Uterus (tissue), 4 donors: ENCODE measurements at places on chromosomes 7 and 10.
A peak's percentile ranks its signal among the peaks of the same experiment; 100 is the strongest.

DNA sequence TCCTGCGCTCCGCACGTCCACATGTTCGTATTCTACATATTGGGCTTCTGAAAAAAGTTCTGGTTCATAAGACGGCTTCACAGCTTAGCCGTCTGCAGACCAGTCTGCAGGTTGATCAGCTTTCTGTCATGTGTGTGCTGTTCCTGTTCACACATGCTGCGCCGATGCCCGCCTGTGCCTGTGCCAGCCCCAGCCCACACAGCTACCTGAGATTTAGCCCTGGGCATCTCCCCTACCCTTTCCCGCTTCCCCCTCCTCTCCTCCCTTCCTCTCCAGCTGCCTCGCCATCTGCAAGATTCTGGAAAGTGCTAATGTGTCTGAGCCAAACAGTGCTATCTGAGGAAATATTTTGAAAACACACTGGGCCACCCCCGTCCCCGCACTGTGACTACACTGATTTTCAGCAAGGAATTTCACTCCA is 7.1 kb downstream of the CHST3 start:
- no peak for DNase-seq

DNA sequence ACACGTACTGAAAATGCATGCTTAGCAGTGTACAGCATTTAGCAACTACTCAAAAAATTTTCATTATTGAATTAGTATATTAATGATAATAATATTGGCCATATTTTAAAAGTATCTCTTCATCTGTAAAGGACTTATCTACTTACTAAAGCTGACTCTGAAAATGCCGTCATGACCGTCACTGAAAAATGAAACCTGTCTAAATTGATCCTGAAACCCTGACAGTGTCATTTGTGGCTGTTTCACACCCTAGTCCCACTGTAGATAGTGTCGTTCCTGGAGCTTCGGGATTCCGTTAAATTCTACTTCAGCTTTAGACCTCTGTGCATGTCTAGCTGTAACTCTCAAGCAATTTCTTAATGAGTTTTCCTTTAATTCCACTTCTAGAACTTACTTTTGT is 35.8 kb upstream of the EZH2 start:
- no peak for DNase-seq

DNA sequence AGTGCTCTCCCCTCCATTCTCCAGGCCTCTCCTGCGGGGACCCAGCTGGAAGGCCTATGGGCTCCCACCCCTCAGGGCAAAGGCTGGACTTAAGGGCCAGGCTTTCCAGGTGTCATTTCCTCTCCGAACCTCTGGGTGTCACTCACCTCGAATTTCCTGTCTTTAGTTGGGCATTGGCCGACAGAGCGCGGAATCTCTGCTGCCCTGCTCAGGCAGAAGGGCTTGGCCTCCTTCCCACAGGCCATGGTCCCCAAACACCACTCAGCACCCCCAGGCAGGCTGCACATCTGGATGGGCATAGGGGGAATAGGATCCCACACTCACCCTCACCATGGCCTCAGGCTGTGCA is 212.9 kb downstream of the CCSER2 start:
- no peak for DNase-seq

- DNase-seq = no peak
These were observed 997 bp upstream of the ZNF138 start for GRCh38 chr7:64793106-64793755.

GRCh38 chr7:30445770-30446169 is 32.8 kb downstream of the NOD1 start:
- peak; percentile 46 for DNase-seq

GRCh38 chr10:121240011-121240410 is 358.2 kb downstream of the FGFR2 start:
- no peak for DNase-seq

DNA sequence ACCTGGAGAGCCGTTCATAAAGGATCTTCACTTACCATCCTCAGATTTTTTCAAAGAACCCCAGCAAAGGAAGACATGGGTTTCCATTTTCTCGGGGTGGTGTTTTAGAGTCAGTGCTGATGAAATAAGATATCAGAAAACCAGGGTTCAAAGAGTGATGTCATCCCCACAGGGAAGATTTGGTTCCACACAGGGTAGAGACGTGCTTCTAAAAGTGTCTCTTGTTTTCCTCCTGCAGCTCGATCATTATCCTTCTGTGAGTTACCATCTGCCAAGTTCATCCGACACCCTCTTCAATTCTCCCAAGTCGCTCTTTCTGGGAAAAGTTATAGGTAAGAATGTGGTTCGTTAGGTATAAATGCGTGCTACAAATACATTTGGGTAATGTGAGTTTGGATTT is 323.8 kb upstream of the C7orf33 start:
- no peak for DNase-seq
